NCI-H2171 treated with DMSO at 0.1 percent for 48 hours (cell line): ENCODE measurements at places on chromosomes 2 and 18.
A peak's percentile ranks its signal among the peaks of the same experiment; 100 is the strongest.

- DNase-seq = peak; percentile 82
Observed at GRCh38 chr2:25664183-25664964, 9.0 kb downstream of the DTNB start.

DNA sequence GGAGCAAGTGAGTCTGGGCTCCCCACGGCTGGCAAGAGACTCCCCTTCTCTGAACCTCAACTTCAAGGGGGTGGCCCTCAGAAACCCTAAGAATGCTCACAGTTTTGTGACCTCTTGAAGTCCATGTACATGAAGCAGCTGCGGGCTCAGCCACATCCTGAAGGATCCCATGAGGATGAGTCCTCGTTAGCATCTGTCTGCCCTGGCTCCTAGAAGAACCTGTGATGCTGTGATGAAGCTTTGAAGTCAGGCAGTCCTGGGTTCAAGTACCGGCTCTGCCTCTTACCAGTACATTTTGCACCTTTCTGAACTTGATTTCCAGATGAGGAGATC lies 38.1 kb downstream of the SDC1 start:
- DNase-seq = no peak

DNA sequence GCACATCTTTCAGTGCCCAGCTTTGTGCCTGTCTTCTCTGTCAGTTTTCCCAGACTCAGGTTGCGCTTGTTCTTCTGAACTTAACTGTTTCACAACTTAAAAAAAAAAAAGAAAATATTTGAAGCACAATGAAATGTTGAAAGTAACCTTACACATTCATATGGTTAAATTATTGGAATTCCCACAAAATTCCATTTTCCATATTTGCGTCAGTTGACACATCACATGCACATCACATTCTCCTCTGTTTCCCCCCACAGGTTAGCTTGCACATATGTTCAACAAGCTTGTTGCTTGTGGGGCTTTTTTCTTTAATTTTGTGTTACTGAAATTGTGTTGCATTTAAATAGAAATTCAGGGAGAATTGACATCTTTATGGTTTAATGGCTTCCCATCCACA lies 8.3 kb downstream of the MYO1B start:
- no peak for DNase-seq

DNA sequence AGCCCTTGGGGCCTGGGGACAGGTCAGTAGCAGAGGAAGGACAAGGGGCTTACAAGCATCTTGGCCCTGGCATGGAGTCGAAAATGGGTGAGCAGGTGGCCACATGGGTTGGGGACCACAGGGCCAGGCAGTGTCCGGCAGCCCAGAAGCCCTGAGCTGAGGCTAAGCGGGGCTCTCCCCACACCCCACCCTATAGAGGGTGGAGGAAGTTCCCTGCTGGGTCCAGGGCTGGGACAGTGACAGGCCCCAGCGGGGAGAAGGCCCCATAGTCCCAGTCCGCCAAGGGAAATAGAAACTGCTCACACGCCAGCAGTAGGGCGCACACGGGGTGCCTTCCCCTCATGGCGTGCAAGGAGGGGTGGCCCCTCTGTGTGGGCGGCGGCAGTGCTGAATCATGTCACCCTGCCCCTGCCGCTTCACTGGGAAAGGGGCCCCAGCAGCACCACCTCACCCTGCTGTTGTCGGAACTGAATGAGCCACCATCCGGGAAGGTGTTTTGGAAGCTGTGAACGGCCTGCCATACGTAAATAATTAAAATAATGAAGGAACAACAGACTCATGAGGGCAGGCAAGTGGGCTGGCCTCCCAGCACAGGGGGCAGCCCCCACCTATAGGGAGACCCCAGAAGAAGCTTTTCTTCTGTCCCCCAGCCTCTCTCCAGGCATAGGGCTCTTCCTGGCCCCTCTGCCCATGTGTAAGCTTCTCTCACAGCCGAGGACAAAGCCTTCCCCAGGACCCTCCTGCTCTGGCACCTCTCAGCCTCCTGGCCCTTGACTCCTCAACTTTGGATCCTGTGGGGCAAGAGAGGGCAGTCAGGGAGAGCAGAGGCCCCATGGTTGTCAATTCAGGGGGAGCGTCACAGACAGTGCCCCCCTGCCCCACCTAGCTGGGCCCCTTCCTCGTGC lies 12.7 kb upstream of the DUSP2 start:
- no peak for DNase-seq

DNA sequence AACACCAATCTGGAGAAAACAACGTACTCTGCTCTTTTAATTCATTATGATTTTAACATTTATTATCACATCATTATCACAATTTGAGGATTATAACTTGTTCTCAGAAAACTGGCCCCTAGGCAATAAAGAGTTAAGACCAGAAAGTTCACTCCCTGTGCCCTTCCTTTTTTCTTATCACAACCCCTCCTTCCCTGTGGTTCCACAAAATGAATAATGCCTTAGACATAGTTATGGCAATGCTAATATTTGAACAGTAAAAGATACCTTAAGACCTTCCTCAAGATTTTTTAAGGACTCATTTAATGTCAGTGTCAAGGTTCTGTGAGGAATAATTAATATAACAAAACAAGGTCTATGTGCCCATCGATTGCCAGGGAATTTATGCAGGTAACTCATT lies 596.2 kb downstream of the ARHGAP15 start:
- DNase-seq = no peak

- no peak for DNase-seq
Observed at GRCh38 chr2:134276381-134277172, 22.7 kb downstream of the MGAT5 start.

DNA sequence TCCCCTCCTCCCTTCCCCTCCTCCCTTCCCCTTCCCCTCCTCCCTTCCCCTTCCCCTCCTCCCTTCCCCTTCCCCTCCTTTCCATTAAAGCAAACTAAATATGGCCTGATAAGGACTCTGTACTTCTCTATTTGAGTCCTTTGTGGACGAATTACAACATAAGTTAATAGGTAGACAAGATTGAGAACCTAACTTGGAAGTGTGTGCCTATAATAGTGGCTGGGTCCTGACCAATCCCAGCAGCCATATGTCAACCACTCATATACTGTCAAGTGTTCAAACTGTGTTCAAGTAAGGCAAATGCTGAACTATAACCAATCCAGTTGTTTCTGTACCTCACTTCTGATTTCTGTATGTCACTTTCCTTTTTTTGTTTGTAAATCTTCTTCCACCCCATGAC lies 97.1 kb upstream of the RBMS1 start:
- no peak for DNase-seq

DNA sequence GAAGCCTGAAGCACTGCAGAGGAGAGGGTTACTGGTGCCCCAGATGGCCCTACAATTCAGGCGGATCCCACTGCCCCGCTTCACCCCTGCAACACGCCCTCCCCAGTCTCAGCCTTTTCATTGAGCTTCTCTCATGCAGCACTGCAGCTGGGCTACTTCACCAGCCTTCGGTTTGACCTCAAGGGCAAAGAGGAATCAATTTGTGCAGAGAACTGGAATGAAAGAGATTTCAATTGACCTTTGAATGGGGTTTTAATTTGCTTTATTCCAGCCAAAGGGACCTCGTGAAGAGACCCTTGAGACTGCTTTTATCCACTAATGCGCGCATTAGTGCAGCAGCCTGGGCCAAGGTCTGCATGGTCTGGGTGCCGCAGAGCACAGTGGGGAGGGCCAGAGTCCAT lies 8.8 kb upstream of the POMC start:
- no peak for DNase-seq

DNA sequence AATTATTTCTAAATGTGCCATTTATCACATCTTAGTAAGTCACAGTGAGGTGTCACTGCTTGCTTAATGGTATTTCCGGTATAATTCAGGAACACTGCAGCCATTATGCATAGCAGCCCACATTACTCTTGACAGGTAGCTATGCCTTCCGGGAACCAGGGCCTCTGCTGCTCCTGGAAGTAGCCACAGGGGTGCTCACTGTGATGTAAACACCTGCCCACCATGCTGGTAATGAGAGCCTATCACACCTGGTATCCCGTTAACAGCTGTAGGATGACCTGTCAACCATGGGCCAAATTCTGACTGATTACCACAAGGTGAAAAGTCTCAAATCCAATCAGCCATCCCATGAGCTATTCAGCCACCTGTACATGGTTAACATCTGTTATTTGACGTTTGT lies 647.0 kb upstream of the NXPH2 start:
- DNase-seq = peak; percentile 42

GRCh38 chr2:205734436-205735037 lies 52.2 kb downstream of the NRP2 start:
- peak; percentile 56 for DNase-seq

DNA sequence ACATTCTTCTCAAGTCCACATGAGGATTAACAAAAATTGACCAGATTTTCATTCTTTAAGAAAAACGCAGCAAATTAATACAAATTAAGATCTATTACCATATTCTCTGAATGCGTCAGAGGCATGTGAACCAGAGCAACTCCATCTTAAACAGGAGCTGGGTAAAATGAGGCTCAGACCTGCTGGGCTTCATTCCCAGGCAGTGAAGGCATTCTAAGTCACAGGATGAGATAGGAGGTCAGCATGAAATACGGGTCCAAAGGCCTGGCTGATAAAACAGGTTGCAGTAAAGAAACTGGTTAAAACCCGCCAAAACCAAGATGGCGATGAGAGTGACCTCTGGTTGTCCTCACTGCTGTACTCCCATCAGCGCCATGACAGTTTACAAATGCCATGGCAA lies 217.6 kb downstream of the RDH14 start:
- DNase-seq = no peak

DNA sequence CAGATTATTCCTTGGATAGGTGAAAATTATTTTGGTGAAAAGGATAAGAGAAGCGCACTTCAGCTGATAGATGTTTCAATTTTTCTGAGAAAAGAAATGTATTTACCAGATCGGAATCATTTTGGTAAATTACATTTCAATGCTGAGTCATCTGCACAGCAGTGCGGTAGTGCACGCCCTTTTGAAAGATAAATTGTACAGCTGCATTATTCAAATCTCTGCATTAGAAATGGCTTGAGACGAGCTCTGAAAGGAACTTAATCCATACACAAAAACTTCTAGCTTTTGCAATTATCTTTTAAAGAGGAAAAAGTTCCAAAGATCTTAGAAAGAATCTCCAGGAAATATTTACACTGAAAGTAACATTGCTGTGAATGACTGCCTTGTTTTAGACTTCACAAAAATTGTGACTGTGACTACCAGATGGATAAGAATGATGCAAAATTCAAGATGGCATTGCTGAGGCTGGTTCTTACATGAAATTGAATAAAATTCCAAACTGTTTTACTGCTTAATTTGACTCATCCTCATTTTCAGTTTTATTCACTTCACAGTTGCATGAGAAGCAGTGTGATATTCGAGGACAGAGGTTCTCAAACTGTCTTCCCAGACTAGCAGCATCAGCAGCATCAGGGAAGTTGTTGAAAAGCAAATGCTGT lies 161.7 kb downstream of the RND3 start:
- no peak for DNase-seq

DNA sequence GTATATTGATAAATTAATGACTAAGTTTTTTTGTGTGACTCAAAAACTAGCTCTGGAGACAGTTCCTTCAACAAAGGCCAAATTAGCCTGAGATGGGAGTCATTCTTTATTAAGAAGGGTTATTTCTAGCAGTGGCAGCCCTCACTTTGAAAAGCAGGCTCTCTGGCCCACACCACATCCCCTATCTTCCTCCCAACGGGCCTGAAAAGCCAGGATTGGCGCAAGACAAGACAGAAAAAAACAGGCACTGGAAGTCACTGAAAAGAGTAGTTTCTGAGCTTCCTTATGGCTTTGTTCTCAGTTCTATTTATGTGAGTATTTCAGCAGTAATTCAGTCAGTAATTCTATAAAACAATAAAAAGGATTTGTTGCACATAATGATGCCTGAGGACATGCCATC lies 149.0 kb downstream of the LAMA3 start:
- no peak for DNase-seq

GRCh38 chr2:120491111-120491625 lies 145.2 kb downstream of the INHBB start:
- DNase-seq = no peak
